CD14-positive monocyte (primary cell): ENCODE measurements at places on chromosomes 7 and 10. TPM values are rescaled to one million over a fixed set of nuclear protein-coding genes. Genes with fewer than 3 reads are reported as not detected.

ST8SIA6 gene
- polyA plus RNA-seq, result 0.11 TPM

HEPACAM2 gene
- not detected for polyA plus RNA-seq

MCM10 gene
- not detected in 2 replicates for polyA plus RNA-seq

LEP gene
- 0.12 TPM for polyA plus RNA-seq

GRCh38 chr7:24769014-24769830, 12.0 kb upstream of the GSDME start:
- H3K36me3 ChIP-seq, result no peaks in the 10 kb centered on the region
- DNase-seq, result no peak
- no peak overlapping the region for H3K4me3 ChIP-seq
- H3K27me3 ChIP-seq, result peaks cover 2% of the 10 kb centered on the region
- no peak overlapping the region for H3K27ac ChIP-seq
- H3K4me1 ChIP-seq, result no peaks in the 10 kb centered on the region

- H3K27me3 ChIP-seq, result no peaks in the 10 kb centered on the region
- H3K27ac ChIP-seq, result no peak overlapping the region
- DNase-seq, result no peak
- no peak overlapping the region for H3K4me3 ChIP-seq
Observed at GRCh38 chr7:6558837-6559236, 7.6 kb upstream of the GRID2IP start.

GRCh38 chr10:132910186-132910880, 32.0 kb downstream of the CFAP46 start:
- no peak overlapping the region for H3K4me3 ChIP-seq
- no peaks in the 10 kb centered on the region for H3K27me3 ChIP-seq
- H3K27ac ChIP-seq, result no peak overlapping the region
- no peaks in the 10 kb centered on the region for H3K4me1 ChIP-seq

DNA sequence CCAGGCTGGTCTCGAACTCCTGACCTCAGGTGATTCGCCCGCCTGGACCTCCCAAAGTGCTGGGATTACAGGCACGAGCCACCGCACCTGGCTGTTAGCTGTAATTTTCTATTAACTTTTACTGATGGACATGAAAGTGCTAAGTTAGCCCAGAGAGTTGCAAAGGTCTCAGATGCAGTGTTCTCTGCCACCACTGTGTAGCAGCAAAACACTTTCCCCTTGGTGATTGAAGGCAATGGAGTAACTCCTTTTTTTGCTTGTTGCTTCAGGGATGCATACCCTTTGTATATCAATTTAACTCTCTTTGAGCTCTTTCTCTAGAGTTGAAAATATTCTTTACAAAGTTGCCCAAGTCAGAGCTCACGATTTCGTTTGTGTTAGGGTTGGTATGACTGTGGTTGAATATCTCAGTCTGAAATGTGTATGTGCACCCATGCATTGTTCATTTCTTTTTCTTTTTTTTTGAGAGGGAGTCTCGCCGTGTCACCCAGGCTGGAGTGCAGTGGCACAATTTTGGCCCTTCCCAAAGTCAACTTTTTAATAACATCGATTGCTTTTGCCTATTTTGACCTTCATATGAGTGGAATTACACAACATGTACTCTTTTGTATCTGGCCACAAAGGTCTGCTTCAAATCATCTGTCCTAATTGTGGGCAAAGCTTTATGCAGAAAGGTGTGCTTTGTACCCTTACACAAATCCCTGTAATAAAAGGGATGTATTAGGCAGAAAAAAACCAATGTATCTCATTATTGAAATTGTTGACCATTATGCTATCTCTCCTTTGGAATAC, 52.6 kb downstream of the GTF2I start:
- H3K36me3 ChIP-seq, result peaks cover 91% of the 10 kb centered on the region
- no peak overlapping the region for H3K4me3 ChIP-seq
- DNase-seq, result peak; percentile 22
- H3K4me1 ChIP-seq, result no peaks in the 10 kb centered on the region
- H3K27me3 ChIP-seq, result no peaks in the 10 kb centered on the region

DNA sequence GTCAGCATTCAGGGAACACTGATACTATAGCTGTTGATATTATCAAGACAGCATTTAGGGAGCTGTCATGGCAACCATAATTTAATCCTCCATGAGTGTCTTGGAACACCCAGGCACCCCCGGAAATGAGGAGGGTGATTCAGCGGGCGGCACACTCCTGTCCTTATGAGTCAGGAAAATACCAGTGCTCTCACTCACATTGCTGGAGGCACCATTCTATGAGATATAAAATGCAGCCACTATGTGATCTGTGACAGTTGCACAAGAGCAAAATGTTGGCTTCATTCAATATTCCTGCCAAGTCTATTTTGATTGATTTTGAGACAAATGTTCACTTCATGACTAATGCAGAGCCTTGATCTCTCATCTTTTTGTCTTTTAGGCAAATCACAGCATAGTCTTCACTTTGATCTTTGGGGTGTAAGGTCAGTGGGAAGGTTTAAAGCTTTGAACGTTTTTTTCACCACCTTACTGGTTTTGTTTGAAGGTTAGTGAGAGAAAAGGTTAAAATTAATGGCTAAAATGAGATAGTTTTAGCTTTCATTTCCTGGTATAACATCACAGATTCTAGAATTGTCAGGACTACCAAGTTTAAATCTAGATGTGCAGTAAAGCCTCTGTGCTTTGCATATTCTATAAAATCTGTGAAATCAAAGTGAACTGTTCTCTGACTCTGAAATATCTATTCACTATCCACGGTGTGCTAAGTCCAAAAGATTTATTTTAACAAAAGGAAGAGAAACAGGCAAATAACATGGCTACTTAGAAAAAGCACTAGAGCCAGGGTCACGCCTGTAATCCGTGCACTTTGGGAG, 12.4 kb upstream of the ARHGAP12 start:
- H3K4me3 ChIP-seq, result no peak overlapping the region
- DNase-seq, result no peak
- no peaks in the 10 kb centered on the region for H3K36me3 ChIP-seq
- peaks cover 18% of the 10 kb centered on the region for H3K4me1 ChIP-seq
- no peak overlapping the region for H3K27ac ChIP-seq
